ENCODE measurements at places on chromosomes 2 and 18.

- no peak overlapping the region for H3K4me3 ChIP-seq
- H3K36me3 ChIP-seq: no peaks in the 10 kb centered on the region
- no peaks in the 10 kb centered on the region for H3K27me3 ChIP-seq
- no peak for DNase-seq
- H3K4me1 ChIP-seq: no peaks in the 10 kb centered on the region
Observed at GRCh38 chr18:60549338-60549960, 176.9 kb upstream of the MC4R start.

GRCh38 chr2:231280846-231281245 lies 82.4 kb downstream of the ARMC9 start:
- H3K36me3 ChIP-seq: peaks cover 12% of the 10 kb centered on the region
- H3K4me1 ChIP-seq: peaks cover 7% of the 10 kb centered on the region
- no peak overlapping the region for H3K4me3 ChIP-seq
- no peak overlapping the region for H3K27ac ChIP-seq
- DNase-seq: no peak
- H3K27me3 ChIP-seq: no peaks in the 10 kb centered on the region

DNA sequence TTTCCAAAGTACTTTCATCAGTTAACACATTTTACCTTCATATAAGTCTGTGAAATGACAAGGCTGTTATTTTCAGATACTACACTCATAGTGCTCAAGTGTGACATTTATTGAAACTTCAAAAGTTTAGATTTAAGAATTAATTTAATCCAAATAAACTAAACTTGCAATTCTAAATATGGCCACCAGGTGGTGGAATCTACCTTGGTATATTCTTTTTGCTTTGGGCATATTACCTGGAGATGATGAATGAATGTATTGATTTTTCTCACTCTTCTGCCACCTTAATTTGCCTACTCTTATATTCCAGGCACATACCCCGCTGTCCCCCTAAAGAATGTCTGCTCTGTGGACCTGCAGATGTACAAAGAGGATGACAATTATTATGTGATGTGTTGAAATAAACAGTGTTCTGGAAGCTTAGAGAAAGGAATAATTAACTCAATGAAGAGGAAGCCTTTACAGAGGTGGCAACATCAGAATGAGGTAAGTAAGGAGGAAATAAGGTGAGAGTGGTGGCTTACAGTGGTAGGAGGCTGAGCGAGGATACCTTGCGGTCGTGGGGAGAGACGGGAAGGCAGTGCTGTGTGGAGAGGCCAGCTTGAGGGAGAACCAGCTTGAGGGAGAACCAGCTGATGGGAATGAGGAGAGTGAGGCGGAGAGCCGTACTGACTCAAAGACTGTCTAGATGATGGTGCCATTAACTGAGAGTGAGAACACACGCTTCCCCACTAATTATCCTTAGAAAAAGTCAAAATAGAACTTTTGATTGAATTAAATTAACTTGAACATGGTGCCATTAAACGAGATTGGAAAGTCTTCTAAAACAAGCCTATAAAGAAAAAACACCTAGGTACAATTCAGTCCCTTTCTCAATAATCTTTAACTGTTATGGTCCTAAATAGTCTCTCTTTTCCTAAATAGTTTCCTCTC lies 179.5 kb downstream of the CELF4 start:
- peak; percentile 54 for DNase-seq
- H3K4me1 ChIP-seq: no peaks in the 10 kb centered on the region
- no peaks in the 10 kb centered on the region for H3K36me3 ChIP-seq
- H3K27ac ChIP-seq: no peak overlapping the region
- no peak overlapping the region for H3K4me3 ChIP-seq

DNA sequence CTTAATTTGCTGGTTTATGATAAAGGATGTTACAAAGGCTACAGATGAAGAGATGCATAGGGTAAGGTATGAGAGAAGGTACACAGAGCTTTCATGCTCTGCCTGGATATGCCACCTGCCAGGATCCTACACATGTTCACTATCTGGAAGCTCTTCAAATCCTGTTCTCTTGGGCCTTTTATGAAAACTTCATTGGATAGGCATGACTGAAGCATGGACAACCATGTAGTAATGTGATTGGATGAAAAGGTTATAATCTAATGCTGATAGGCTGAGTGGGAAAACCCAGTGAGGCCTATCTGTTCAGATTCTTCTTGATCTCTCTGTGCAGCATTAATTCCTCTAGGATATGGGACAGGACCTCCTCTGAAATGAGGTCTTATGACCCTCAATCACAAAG lies 26.8 kb downstream of the HNMT start:
- no peak overlapping the region for H3K4me3 ChIP-seq
- no peaks in the 10 kb centered on the region for H3K36me3 ChIP-seq
- no peak overlapping the region for H3K27ac ChIP-seq
- DNase-seq: no peak
- peaks cover 7% of the 10 kb centered on the region for H3K27me3 ChIP-seq

- no peak overlapping the region for H3K27ac ChIP-seq
- no peak for DNase-seq
- peaks cover 88% of the 10 kb centered on the region for H3K36me3 ChIP-seq
- H3K27me3 ChIP-seq: no peaks in the 10 kb centered on the region
Observed at GRCh38 chr2:182767578-182767977, 51.5 kb downstream of the DNAJC10 start.

DNA sequence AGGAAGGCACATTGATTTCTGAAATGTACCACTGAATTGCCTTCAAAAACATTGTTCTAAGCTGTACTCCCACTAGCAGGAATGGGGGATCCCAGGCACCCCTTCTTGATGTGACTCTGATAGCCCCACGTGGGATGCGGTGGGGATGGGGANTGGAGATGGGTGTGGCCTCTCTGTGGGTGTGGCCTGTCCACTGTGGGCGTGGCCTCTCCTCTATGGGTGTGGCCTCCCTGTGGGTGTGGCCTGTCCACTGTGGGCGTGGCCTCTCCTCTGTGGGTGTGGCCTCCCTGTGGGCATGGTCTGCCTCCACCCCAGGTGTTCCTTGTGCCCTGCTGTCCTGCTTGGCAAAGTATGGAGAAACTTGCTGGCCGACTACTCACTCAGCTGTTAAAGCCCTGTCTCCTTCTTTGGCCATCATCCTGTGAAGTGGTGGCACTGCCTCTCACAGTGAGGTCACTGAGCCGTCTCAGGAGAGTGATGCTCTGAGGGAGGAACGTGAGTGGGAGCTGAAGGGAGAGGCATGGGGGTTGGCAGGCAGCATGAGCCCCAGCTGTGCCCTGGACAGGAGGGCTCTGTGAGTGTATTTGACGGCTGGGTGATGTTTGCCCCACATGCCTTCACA lies 6.7 kb upstream of the PARD6G start:
- no peak overlapping the region for H3K27ac ChIP-seq
- no peaks in the 10 kb centered on the region for H3K36me3 ChIP-seq
- H3K27me3 ChIP-seq: peaks cover 21% of the 10 kb centered on the region
- DNase-seq: peak; percentile 31

GRCh38 chr2:46937471-46937901 lies 21.9 kb upstream of the MCFD2 start:
- no peaks in the 10 kb centered on the region for H3K36me3 ChIP-seq
- DNase-seq: no peak
- H3K27me3 ChIP-seq: no peaks in the 10 kb centered on the region
- no peak overlapping the region for H3K4me3 ChIP-seq

- no peaks in the 10 kb centered on the region for H3K27me3 ChIP-seq
- no peak overlapping the region for H3K27ac ChIP-seq
- H3K36me3 ChIP-seq: no peaks in the 10 kb centered on the region
- DNase-seq: no peak
- no peak overlapping the region for H3K4me3 ChIP-seq
Observed at GRCh38 chr18:28767727-28768211, 590.8 kb upstream of the CDH2 start.

DNA sequence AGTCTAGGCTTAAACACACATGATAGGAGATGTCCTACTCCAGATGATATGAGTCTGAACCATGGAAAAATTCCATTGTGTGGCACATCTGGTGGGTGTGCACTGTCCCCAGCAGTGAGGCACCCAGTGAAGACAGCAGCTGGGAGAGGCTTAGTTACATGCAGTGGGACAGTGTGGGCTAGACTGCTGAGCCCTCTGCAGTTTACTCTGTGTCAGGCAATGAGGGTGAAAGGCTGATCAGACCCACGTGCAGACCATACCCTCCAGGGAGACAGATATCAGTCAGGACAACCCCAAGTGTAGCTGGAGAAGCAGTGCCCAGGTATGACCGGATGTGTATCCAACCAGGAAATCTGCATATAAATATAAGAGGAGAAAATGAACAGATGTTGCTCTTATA lies 13.4 kb downstream of the IL37 start:
- H3K4me3 ChIP-seq: no peak overlapping the region
- H3K36me3 ChIP-seq: no peaks in the 10 kb centered on the region
- no peak for DNase-seq
